Activated CD4-positive, alpha-beta T cell treated with anti-CD3 and anti-CD28 coated beads, Interleukin-2, amount 10 ng/mL, durations not matched to agents 7 days and 5 days (primary cell): ENCODE measurements at places on chromosomes 6 and 20.

DNA sequence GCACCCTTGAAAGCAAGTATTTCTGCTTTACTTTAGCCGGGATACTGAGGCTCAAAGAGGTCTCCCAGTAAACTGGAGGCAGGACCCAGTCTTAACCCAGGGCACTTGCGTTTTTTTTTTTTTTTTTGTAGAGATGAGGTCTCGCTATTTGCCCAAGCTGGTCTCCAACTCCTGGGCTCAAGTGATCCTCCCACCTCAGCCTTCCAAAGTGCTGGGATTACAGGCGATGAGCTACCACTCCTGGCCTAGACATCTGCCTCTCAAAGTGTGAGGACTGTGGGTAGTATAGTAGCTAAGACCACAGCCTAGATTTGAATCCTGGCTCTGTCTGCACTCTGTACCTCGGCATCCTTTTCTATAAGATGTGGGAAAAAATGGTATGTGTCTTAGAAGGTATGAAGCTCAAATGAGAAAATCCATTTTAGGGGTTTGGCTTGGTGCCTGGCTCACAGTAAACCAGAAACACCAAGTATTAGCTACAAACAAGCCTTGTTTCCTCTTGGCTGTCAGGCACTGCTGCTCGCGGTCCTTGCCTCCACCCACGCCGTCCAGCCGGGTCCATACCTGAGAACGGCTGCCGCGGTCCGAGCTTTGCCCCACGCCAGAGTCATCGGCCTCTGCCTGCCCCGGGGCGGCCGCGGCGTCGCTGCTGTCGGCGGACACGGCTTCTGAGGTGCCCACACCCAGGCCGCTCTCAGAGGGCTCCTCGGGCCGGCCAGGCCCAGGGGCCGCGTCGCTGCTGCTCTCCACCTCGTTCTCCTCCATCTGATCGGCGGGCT lies 1.2 kb downstream of the ZNF335 start:
- H3K4me3 ChIP-seq = peak overlapping the region; percentile 82
- peak overlapping the region; percentile 100 for H3K27ac ChIP-seq
- peak; percentile 33 for DNase-seq
- peaks cover 23% of the 10 kb centered on the region for H3K4me1 ChIP-seq

GRCh38 chr6:142013287-142013686 lies 119.4 kb upstream of the GJE1 start:
- H3K4me3 ChIP-seq = no peak overlapping the region
- H3K4me1 ChIP-seq = peaks cover 3% of the 10 kb centered on the region
- DNase-seq = no peak
- H3K27ac ChIP-seq = no peak overlapping the region
- H3K27me3 ChIP-seq = peaks cover 7% of the 10 kb centered on the region

DNA sequence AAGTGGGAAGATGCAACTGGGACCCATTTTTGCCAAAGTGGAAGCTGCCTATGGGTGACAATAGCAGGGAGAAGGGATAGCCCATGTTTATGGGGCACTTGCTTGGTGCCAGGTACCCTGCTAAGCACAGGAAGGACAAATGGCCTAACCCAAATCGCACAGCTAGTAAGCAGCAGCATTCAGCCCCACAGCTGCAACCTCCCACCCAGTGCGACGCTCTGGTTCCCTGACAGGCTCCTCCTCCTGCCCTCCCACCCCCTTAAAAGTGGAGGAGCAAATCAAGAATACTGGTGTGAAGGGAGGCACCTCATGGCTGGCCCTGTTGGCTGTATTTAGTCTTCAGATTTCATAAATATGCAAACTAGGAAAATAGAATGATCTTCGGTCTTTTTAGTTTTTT lies 76.2 kb downstream of the RIN2 start:
- no peaks in the 10 kb centered on the region for H3K36me3 ChIP-seq
- peaks cover 4% of the 10 kb centered on the region for H3K4me1 ChIP-seq
- H3K27ac ChIP-seq = no peak overlapping the region
- H3K27me3 ChIP-seq = peaks cover 4% of the 10 kb centered on the region
- H3K4me3 ChIP-seq = no peak overlapping the region

- H3K36me3 ChIP-seq = no peaks in the 10 kb centered on the region
- no peak for DNase-seq
- H3K27ac ChIP-seq = no peak overlapping the region
- no peaks in the 10 kb centered on the region for H3K4me1 ChIP-seq
- H3K4me3 ChIP-seq = no peak overlapping the region
- peaks cover 5% of the 10 kb centered on the region for H3K27me3 ChIP-seq
These were observed 45.6 kb downstream of the ADGRF5 start for GRCh38 chr6:46876126-46876525.

DNA sequence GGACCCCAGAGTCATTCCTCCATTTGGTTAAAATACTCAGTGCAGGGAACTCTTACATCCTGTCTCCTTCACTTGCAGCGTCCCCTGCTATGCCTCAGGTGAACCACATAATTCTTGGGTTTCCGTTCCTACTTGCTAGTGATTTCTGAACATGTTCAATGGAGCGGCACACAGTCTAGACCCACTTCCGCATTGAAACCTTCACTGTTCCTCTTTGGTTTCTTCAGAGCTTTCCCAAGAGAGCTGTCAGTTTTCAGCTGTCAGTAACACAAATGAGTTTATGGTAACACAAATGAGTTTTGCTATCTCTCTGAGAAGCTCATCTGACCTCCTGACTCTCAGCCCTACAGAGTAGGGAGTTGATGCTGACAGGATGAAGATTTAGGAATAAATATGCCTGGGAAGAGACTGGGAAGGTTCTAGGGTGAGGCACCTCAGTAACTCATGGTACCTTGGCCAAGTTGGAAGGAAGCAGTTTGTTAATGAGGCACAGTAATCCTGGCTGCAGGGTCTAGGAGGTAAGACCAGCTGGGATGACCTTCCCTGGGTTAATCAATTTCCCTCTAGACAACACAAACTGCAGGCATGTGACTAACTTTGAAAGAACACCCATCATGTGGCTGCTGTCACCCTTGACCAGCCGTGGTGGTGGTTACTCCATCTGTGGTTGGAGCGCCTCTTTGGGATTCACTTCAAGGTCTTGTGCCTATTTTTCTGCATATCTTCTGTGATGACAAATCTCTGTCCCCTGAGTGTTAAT lies 5.4 kb downstream of the SYS1 start:
- H3K36me3 ChIP-seq = peaks cover 35% of the 10 kb centered on the region
- peak overlapping the region; percentile 78 for H3K27ac ChIP-seq
- H3K27me3 ChIP-seq = no peaks in the 10 kb centered on the region
- H3K4me1 ChIP-seq = peaks cover 68% of the 10 kb centered on the region
- peak; percentile 56 for DNase-seq
